COR-L47 (cell line): ENCODE measurements at places on chromosomes 6 and 20.

DNA sequence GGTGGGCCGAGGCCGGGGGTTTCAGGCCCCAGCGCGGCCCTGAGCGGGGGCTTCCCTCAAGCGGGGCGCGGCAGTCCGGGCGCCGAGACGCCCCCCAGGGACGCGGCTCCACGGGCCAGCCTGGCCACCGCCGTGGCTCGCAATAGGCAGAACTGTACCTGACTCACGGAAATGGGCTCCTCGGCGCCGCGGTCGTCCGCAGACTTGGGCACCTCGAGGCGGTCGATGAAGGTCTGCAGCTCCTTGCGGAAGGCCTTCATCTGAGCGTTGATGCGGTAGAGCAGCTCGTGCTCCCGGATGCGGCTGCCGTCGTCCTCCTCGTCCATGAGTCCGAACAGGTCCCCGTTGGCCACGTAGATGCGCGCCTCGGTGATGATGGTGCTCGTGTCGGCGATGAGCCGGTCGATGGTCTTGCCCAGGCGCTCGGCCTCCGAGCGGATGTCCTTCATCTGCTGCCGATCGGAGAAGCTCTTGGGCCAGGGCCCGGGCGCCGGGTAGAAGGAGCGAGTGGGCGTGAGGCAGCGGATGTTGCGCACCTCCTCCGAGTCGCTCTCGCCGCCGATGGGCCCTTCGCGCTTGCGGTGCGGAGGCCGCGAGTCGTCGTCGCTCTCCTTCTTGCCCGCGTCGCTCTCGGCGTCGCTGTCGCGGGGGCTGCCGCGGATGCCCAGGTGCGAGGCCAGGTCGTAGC lies 16.1 kb upstream of the KIAA0408 start:
- no peak for DNase-seq

GRCh38 chr20:56956534-56956933 lies 309.9 kb downstream of the BMP7 start:
- DNase-seq = no peak

DNA sequence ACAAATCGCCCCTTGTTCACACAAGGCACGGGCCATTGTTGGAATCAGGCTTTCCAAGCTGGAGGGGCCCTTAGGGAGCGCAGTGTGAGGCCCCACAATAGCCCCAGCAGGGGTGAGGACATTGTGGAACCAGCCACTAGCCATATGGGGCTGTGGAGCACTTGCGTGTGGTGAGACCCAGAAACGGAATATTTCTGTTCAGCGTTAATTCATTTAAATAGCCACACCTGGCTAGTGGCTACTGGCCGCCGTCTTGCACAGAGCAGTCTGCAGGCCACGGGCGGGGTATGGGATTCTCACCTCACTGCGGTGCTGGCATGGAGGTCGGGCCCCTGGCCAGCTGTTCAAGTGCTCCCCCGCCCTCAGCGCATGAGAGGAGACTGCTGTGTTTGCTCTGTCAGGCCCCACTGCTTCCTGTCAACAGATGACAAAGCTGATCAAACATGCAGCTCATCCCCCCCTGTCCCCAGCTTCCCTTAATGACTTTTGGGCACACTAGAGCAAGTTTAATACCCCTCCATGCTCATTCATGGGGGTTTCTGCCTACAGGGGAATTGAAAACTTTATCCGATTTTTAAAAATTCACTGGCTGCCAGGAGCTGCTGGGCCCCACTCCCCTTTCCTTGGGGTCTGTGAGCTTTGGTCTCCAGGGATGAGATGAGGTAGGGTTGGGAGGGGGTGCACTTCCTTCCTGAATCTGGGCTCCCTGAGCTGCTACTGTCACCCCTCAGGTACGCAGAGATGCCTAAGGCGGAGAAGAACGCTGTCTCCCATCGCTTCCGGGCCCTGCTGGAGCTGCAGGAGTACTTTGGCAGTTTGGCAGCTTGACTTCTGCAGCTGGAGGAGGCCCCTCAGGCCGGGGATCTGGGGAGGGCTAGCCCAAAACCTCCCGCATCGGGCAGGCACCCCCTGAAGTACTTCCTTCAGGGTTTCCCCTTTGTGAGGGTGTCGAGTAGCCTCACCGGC lies 13.6 kb downstream of the ITPA start:
- peak; percentile 94 for DNase-seq

GRCh38 chr6:170087941-170088581 lies 202.8 kb downstream of the DLL1 start:
- DNase-seq = no peak

GRCh38 chr6:101281266-101281665 lies 112.2 kb upstream of the GRIK2 start:
- DNase-seq = no peak

GRCh38 chr6:16421462-16421960 lies 183.1 kb downstream of the GMPR start:
- DNase-seq = no peak

GRCh38 chr6:90256698-90257485 lies 39.8 kb downstream of the BACH2 start:
- DNase-seq = no peak

GRCh38 chr6:6785163-6785521 lies 196.6 kb downstream of the LY86 start:
- no peak for DNase-seq

GRCh38 chr6:37646986-37647764 lies 50.5 kb downstream of the MDGA1 start:
- no peak for DNase-seq

- peak; percentile 83 for DNase-seq
Observed at GRCh38 chr6:2450546-2450945, 205.1 kb upstream of the GMDS start.

GRCh38 chr6:160273196-160273595 lies 14.6 kb upstream of the SLC22A2 start:
- DNase-seq = no peak

GRCh38 chr6:43119482-43119881 lies 43.4 kb downstream of the PTK7 start:
- no peak for DNase-seq

DNA sequence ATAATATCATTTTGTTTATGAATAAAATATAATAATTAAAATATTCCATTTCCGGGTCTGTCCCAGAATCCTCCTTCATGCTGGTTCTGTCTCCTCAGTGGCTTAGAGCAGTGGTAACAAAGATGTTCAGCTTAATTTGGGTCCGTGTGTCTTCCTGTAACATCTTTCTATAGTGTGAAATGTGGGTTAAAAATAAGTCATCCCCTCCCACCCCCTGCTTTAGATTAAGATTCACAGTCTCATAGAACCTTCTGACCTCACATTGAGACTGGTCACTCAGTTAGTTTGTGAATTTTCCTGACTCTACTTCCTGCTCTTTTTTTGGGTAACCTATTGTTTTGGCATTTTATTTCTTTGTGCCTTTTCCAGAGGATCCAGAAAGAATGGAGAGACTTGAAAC lies 55.2 kb downstream of the SLX4IP start:
- no peak for DNase-seq

DNA sequence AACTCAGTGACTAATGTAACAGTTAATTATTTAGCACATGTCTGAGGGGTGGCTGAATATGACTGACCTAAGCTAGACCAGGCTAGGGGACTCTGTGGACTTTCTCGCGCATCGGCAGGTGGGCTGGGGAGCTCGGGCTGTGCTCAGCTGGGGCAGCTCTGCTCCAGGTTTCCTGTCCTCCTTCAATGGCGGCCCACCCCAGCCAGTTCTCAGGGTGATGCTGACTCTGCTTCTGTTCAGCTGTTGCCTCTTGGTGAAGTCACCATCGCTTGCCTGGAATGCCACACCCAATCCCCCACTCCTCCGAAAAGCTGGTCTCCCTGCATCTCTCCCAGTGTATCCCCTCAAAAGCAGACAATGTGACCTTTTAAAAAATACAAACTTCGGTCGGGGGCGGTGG lies 20.0 kb downstream of the PPP1R3G start:
- no peak for DNase-seq

DNA sequence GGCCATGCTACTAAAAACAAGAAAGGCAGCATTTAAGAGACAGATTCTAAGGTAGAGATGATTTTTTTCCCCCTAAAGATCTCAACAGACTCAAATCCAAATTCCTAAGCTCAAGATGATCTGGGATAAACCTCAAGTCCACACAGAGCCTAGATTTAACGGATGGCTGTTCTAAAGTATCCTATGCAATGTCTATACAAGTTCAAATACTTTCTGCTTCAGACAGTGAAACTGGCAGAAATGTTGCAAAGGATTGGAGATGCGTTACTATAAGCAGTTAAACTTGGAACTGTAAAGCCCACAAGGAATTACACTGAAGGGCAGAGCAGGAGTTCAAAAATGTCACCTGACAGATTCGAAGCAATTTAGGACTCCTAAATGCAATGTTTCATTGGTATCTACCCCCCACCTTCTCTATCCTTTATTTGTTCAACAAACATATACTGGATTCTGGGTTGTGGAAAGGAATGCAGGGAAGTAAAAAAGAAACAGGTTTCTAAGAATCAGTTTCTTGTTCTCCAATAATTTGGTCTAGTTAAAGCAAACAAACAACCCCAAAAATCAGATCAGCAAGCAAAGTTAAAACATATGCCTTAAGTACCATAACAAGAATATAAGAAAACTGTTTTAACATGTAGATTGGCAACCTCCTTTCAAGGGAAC lies 1.6 kb downstream of the DNAAF9 start:
- DNase-seq = no peak

- no peak for DNase-seq
Observed at GRCh38 chr20:7180256-7181045, 413.0 kb downstream of the BMP2 start.

DNA sequence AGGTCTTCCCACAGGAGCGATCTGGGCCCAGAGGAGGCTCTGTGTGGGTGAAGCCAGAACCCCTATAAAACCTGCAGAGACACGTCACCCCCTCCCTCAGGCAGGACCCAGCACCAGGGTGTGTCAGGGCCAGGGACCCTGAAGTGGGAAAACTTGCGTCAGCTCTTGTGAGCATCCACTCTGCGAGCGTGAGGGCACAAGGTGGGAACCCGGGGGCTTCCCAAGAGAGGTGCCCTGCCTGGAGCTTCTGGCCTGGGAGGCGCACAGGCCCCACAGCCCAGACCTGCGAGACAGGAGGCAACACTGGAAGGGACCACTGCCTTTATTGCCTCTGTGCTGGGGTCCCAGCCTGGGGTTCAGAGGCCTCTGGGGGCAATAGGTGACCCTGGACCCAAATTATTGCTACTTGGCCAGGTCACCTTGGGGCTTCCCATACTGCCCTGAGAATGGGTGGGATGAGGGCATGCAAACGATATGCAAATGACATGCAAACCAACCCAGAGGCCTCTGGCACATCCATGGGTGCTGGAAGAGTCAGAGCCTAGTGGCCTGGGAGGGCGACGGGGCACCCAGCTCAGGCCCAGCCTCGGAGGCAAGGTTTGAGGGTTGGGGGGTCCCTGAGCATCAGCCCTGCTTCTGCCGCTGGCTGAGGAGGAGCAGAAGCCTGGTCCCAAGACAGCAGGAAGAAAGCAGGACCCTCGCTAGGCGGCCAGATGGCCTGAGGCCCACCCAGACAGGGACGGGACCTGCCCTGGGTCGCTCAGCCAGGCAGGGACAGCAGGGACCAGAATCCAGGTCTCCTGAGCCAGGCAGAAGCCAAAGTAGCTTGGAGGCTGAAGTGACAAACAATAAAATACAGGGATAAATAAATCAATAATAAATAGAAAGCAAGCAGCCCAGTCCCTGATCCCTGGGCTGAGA lies 5.1 kb upstream of the C20orf144 start:
- DNase-seq = no peak

DNA sequence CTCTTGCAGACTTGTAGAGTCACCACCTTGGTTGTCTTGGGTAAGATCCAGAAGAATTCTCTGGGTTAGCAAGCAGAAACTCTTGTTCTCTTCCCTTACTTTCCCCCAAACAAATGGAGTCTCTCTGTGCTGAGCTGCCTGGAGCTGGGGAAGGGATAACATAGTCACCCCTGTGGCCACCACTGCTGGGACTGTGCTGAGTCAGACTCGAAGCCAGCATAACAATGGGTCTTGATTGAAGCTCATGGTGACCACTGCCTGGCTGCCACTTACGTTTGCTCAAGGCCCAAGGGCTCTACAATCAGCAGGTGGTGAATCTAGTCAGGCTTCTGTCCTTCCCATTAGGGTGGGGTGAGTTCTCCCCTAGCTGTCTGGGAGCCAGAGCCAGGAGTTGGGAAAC lies 15.4 kb upstream of the ERVFRD-1 start:
- DNase-seq = no peak
